ENCODE measurements at places on chromosomes 4 and X.

DNA sequence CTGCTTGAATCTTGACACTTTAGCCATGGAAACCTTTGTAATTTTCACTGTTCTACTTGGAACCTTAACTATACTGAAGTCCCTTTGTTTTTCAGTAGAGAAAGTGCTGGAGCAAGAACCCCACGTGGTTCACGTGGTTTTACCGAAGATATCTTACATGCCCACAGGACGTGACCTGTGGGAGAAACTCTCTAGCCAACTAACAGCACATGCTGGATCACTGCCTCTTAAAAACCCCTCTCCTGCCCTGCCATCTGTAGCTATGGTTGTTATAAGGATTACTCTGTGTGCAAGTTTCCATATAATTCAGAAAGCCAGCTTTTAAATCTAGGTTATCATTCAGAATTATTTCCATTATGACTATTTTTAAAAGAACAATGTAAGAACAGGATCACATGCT is 30.2 kb downstream of the SPANXD start:
- DNase-seq: no peak

DNA sequence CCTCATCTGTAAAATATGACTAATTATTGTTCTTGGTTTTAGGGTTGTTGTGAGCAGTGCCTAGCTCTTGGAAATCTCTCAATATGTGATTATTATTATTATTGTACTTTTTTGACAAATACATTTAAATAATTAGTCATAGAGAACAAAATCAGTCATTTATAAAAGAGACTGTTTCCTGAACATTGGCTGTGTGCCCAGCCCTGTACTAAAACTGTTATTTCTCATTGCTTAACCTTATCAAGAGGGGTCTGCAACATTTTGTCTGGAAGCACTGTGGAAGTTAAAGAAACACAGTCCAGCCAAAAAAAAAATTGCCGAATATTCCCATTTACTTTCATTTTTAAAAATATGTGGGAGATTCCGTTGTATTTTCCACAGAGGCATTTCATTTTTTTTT is 989.2 kb upstream of the SLIT2 start:
- DNase-seq: no peak

- no peak for DNase-seq
Measured at GRCh38 chr4:86606809-86607208, 12.7 kb downstream of the PTPN13 start.

- no peak for DNase-seq
Measured at GRCh38 chr4:124745985-124746801, 33.7 kb upstream of the ANKRD50 start.

GRCh38 chrX:48983081-48983480 is 11.4 kb upstream of the KCND1 start:
- DNase-seq: no peak

DNA sequence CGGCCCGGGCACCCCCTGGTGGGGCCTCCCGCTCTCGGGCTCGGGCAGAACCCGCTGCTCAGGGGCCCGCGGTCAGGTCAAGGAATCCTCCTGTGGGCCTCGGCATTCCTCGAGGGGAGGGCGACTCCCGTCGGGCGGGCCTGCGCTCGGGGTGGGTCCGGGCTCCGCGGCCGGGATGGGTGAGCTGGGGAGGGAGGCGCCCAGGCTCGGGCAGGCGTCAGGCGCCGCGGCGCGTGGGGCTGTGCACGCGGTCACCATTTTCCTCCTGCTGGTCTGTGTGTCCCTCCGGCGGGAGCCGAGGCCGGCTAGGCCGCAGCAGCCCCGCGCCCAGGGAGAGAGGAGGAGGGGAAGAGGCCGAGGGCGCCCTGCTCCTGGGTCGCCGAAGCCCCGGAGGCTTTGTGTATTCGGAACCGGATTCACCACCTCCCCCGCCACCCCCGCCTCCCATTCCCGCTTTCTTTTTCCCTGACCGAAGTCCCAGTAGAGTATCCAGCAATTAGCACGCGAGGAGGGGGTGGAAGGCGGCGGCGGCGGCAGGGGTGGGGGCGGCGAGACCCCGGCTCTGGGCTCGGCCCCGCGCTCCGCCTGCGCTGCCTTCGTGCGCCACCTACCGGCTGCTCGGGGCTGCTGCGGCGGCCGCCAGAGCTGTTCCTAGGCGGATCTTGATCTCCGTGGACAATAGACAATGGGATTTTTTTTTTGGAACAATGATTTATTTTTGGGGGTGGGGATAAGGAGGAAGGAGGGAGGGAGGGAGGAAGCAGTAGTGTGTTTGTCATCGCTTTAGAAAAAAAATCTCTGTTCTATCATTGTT is 99.0 kb upstream of the MAML3 start:
- peak; percentile 61 for DNase-seq

- no peak for DNase-seq
Measured at GRCh38 chr4:109315818-109316217, 13.4 kb upstream of the COL25A1 start.

Data from omental fat pad (tissue), 4 donors.